Tibial artery (tissue), 4 donors: ENCODE measurements at places on chromosomes 2 and 18.
A peak's percentile ranks its signal among the peaks of the same experiment; 100 is the strongest.

- DNase-seq: no peak
These were observed 5.3 kb downstream of the RNU2-63P start for GRCh38 chr2:88011011-88011410.

GRCh38 chr2:60423505-60423904 is 129.9 kb downstream of the BCL11A start:
- no peak for DNase-seq

- DNase-seq: peak; percentile 75
These were observed 8.5 kb upstream of the RMDN2 start for GRCh38 chr2:37916512-37917082.

DNA sequence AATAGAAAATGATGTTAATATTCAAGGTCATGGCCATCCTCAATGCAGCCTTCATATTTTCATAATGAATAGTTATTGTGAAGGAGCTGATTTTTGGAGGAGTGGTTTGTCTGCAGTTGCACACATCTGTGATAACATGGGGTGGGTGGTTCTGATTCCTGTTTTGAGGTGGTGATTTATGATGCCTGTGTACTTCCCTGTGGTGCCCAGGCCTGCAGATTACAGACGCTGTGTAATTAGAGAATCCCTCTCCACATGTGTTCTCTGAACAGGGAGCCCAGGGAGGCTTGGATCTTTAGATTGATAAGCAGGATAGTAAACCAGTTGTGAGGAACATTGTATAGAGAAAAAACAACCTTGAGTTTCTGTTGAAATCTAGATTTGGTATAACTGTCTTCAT is 117.5 kb downstream of the AGAP1 start:
- DNase-seq: no peak

DNA sequence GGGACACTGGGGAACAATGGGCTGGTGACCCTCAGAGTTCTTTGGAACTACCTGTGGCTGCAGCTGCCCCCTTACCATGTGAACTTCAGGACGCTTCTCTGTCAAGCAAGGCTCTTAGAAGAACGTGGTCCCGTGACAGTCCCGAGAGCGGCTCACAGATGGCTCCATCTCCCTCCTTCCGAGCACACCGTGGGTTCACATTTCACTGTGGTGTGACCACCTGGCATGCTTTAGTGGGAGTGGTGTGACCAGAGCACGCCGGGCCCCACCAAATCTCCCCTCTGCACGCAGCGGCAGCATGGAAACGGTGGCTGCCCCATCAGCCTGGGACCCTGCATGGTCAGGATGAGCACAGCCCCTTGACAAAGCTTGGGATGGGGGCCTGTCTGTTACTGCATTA is 9.7 kb upstream of the TPO start:
- DNase-seq: no peak

- no peak for DNase-seq
These were observed 19.5 kb downstream of the FBXO15 start for GRCh38 chr18:74128159-74128558.

DNA sequence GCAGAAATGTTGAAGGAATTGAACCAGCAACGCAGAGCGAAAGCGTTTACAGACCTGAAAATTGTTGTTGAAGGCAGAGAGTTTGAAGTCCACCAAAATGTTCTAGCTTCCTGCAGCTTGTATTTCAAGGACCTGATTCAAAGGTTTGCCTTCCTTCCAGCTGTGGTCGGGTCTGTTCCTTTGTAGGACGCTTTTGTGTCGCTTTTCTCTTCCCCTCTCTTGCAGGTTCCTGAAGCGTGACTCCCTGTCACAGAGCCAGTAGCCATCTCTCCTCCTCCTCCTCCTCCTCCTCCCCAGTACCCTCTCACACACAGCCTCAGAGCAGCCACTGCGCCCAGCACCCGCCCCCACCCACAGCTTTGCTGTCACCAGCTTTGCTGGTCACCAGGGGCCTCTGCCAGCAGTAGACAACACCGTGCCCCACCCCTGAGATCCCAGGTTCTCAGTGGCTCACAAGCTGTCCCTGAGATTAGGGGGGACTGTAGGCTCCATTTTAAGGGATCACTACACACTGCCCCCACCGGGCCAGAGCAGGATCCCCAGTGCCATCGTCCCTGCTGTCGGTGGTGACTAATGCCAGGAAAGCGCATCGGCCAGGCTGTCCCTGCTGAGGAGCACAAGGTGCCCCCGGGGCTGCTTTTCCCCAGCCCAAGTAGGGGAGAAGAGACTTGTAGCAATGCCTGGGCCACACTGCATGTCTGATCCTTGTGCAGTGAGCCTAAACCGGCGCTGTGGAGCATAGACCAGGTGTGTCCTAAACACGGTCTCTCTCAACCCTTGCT is 242.3 kb downstream of the ATAD2B start:
- no peak for DNase-seq

- no peak for DNase-seq
These were observed 361.6 kb downstream of the SOX11 start for GRCh38 chr2:6053743-6054142.

DNA sequence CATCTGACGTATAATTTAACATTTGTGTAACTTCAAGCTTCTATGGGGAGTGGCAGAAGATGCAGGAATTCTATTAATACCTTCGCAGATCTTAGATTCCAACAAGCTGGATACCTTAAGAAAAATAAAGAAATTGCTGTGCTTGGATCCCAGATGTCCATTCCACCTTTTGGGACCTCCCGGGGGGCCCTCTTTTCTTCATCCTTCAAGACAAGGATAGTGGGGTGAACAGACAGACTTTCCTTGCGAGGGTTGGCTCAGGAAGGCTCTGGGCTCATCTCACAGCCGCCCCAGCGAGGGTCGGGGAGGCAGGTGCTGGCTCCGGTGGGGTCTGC is 509 bp upstream of the RNF144A start:
- DNase-seq: no peak
